ENCODE measurements at places on chromosomes 5 and 9.

GRCh38 chr5:172389578-172390112 lies 64.7 kb downstream of the SH3PXD2B start:
- no peak for DNase-seq

GRCh38 chr5:111572561-111572960 lies 60.2 kb upstream of the STARD4 start:
- DNase-seq: no peak

- no peak for DNase-seq
Observed at GRCh38 chr5:14168144-14168792, 25.1 kb downstream of the TRIO start.

DNA sequence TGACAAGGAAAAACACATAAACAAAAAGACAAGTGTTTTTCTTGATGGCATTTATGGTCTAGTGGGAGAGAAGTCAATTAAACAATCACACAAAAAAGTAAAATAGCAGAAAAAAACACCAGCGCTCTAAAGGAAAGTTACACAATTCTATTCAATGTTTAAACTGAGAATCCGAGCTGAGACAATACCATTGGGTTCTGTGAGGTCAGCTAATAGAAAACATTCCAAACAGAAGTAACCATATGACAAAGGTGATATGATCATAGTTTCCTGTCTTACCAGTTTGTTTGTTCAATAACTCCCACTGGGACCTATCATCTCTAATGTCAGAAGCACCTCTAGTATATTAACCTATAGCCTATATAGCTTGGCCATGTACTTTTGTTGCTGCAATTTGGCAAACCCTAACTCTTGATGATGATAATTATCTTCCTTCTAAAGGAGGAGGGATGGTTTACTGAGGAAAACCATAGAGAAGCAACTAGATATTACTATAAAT lies 1030.0 kb downstream of the CDH12 start:
- DNase-seq: no peak

GRCh38 chr5:179505636-179506261 lies 44.6 kb upstream of the RUFY1 start:
- no peak for DNase-seq

- DNase-seq: no peak
Observed at GRCh38 chr5:145915970-145916638, 20.3 kb upstream of the SH3RF2 start.
